ENCODE measurements at places on chromosomes 12 and 14. TPM values are rescaled to one million over a fixed set of nuclear protein-coding genes. Genes with fewer than 3 reads are reported as not detected.

Gene SMOC1
- total RNA-seq = 0.36 TPM

Gene ARHGEF25
- total RNA-seq = 24.5 TPM

Gene FOXN4
- total RNA-seq = not detected

Gene SLC24A4
- not detected for total RNA-seq

Gene SUPT16H
- total RNA-seq = 74.3 TPM

Gene TMEM229B
- total RNA-seq = 1.3 TPM

Gene TAS2R9
- total RNA-seq = not detected

Gene NRXN3
- 18.0 TPM for total RNA-seq

Gene SPRYD4
- total RNA-seq = 2.0 TPM

Gene PPM1H
- 7.8 TPM for total RNA-seq

Gene SLC17A8
- total RNA-seq = not detected

Gene ACSM4
- not detected for total RNA-seq

Gene TBX3
- total RNA-seq = 1.1 TPM

Gene CCDC59
- 46.0 TPM for total RNA-seq

Gene TMEM30B
- total RNA-seq = not detected

Measured in astrocyte (in vitro differentiated cells and primary cell).